PC-9 (cell line): ENCODE measurements at places on chromosomes 6 and 20. TPM values are rescaled to one million over a fixed set of nuclear protein-coding genes. Genes with fewer than 3 reads are reported as not detected.

The RGS17 gene
- 0.70 and 0.80 TPM in 2 replicates for total RNA-seq

The NR2E1 gene
- not detected in 2 replicates for total RNA-seq

The ZNF184 gene
- 7.0 and 8.8 TPM in 2 replicates for total RNA-seq

The BPIFB2 gene
- not detected in 2 replicates for total RNA-seq

The WFDC2 gene
- 159 and 185 TPM in 2 replicates for total RNA-seq

- no peak for DNase-seq
Measured at GRCh38 chr6:152142105-152142504, 334.6 kb downstream of the ESR1 start.

DNA sequence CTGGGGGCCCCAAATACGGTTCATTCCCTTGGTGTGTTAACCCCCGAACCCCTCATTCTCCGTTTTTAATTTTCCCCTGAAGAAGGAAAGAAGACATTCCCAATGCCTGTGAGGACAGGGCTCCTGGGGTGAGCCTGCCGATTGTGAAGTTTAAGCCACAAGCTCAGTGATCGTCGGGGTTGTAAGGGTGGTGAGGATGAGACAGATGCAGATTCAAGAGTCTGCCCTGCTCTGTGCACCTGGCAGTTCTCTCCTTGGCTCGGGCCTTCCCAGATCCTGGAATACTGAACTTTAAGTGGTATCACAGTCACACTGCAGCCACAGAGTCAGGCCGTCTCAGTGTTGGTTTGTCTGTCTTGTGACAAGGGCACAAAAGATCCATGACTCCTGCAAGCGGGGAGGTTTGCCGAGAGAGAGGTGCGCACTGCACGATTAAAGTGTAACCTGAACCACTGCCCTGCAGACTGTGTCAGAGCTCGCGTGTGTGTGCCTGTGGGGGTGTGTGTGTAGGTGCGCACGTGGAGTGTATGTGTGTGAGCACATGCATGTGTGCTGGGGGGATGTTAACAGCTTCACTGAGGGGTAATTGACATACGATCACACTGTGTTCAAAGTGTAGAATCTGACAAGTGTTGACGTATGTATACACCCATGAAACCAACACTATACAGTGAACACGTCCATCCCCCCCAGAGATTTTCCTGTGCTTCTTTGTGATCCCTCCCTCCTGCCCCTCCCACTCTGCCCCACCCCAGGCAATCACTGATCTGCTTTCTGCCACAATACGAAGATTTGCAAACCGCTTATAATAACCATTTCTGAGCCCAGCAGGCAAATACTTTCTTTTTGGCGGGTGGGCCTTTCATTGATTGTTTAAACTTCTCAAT lies 38.9 kb downstream of the RPP40 start:
- no peak for DNase-seq

GRCh38 chr6:161101517-161101916 lies 109.9 kb downstream of the MAP3K4 start:
- no peak for DNase-seq

GRCh38 chr20:57974863-57975262 lies 253.6 kb downstream of the ANKRD60 start:
- DNase-seq: no peak

- DNase-seq: no peak
Measured at GRCh38 chr6:16949716-16950115, 152.1 kb upstream of the STMND1 start.

DNA sequence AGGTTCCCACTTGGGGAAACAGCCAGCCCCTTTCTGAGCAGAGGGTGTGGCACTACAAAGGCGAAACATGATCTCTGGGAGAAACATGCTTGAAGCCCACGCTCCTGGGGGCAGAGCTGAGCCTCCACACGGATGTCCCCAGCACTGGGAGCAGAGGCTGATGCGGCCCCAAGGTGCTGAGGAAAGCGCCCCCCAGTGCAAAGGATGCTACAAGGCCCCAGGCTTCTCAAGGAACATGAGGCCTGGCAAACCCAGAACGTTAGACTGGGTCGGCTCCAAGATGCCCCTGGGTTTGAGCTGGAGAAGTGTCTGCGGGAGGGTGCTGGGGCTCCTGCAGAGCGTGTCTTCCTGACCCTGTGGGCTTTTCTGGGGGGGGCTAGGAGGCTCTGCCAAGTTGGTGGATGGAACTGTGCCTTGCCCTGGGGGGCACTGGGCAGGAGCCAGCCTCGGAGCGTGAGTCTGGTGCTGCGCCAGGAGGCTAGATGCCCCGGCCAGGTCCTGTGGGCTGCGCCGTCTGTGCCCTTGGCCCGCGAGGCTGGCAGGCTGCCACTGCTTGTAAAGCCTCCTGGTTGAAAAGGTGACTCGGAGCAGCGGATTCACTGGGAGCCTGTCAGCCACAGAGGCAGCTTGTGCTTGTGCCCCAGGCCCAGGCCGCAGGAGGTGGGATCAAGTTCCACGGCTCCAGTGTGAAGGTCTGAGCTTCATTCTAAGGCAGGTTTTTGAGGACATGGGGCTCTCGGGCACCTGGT lies 8.1 kb downstream of the SYNJ2 start:
- peak; percentile 46 for DNase-seq

- DNase-seq: no peak
Measured at GRCh38 chr6:946546-946945, 253.6 kb upstream of the EXOC2 start.

- no peak for DNase-seq
Measured at GRCh38 chr6:90219209-90219985, 77.2 kb downstream of the BACH2 start.

- DNase-seq: no peak
Measured at GRCh38 chr6:113178349-113178748, 678.8 kb upstream of the MARCKS start.

DNA sequence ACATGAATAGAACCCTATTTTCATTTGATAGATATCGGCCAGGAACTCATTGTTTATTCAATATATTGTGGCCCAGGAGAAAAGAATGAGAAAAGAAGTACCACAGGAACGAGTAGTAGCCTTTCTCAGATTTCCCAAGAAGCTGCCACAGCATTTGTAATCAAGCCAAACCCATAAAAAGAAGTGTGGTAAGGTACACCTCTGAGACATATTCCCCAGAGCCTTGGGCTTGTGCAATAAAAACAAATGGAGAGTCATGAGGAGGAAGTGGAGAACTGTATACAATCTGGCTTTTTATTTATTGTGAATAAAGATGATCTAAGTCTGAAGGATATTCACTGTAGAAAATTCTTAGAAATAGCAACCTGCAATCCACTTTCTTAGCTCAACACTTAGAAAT lies 36.7 kb downstream of the KIF6 start:
- DNase-seq: no peak

- DNase-seq: no peak
Measured at GRCh38 chr6:88804701-88805100, 158.7 kb downstream of the RNGTT start.

GRCh38 chr6:163327165-163327880 lies 87.2 kb upstream of the QKI start:
- DNase-seq: no peak
